ENCODE measurements at places on chromosomes 16 and 17.

GRCh38 chr17:250487-251300 lies 69.2 kb upstream of the DOC2B start:
- H3K36me3 ChIP-seq: no peaks in the 10 kb centered on the region
- no peak for DNase-seq
- peaks cover 15% of the 10 kb centered on the region for H3K4me1 ChIP-seq
- H3K27ac ChIP-seq: no peak overlapping the region

GRCh38 chr17:34990921-34991365 lies 10.6 kb downstream of the LIG3 start:
- peak overlapping the region; percentile 12 for H3K27ac ChIP-seq
- peak; percentile 83 for DNase-seq
- no peaks in the 10 kb centered on the region for H3K4me1 ChIP-seq
- no peaks in the 10 kb centered on the region for H3K36me3 ChIP-seq
- no peak overlapping the region for H3K4me3 ChIP-seq

DNA sequence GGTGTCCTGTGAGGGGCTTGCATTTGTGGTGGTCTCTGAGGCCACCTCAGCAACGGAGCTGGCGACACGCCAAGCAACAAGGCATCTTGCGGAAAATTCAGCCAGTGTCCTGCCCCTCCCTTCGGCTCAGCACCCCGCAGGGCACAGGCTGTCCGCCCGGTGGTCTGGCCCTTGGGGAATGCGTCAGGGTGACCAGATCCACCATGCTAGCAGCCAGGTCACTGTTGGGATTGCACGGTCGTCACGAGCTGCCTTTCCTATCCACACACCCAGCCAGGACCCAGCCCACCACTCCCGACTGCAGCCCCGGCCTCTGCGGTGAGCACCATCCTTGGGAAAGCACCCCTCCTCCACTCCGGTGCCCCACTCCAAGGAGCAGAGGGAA lies 221.2 kb downstream of the NTN1 start:
- H3K4me1 ChIP-seq: peaks cover 27% of the 10 kb centered on the region
- H3K27ac ChIP-seq: peak overlapping the region; percentile 89
- H3K27me3 ChIP-seq: no peaks in the 10 kb centered on the region
- no peaks in the 10 kb centered on the region for H3K36me3 ChIP-seq
- no peak for DNase-seq
- H3K4me3 ChIP-seq: no peak overlapping the region

GRCh38 chr16:31376705-31377104 lies 16.4 kb upstream of the ITGAD start:
- H3K36me3 ChIP-seq: no peaks in the 10 kb centered on the region
- peaks cover 15% of the 10 kb centered on the region for H3K4me1 ChIP-seq
- peak; percentile 67 for DNase-seq
- no peaks in the 10 kb centered on the region for H3K27me3 ChIP-seq
- no peak overlapping the region for H3K4me3 ChIP-seq
- H3K27ac ChIP-seq: peak overlapping the region; percentile 58

DNA sequence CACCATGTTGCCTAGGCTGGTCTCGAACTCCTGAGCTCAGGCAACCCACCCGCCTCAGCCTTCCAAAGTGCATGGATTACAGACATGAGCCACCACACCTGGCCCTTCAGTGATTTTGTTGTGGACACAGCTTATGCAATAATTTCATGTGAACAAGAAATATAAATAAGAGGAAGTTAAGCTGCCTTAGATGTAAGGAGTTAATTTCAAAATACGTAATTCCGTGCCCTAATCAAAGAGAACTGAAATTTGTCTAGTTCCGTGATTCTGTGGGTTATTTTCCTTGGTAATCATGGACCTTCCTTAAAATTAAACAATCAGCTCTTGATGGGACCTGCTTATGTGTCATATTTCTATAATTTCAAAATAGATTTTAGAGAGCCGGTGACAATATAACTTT lies 11.9 kb downstream of the TVP23A start:
- no peak overlapping the region for H3K27ac ChIP-seq
- no peaks in the 10 kb centered on the region for H3K4me1 ChIP-seq
- no peaks in the 10 kb centered on the region for H3K36me3 ChIP-seq
- H3K27me3 ChIP-seq: no peaks in the 10 kb centered on the region
- no peak overlapping the region for H3K4me3 ChIP-seq
- DNase-seq: no peak

- DNase-seq: no peak
- no peak overlapping the region for H3K4me3 ChIP-seq
- H3K27me3 ChIP-seq: no peaks in the 10 kb centered on the region
- H3K4me1 ChIP-seq: no peaks in the 10 kb centered on the region
- no peaks in the 10 kb centered on the region for H3K36me3 ChIP-seq
These were observed 25.6 kb upstream of the CRISPLD2 start for GRCh38 chr16:84794186-84794585.

DNA sequence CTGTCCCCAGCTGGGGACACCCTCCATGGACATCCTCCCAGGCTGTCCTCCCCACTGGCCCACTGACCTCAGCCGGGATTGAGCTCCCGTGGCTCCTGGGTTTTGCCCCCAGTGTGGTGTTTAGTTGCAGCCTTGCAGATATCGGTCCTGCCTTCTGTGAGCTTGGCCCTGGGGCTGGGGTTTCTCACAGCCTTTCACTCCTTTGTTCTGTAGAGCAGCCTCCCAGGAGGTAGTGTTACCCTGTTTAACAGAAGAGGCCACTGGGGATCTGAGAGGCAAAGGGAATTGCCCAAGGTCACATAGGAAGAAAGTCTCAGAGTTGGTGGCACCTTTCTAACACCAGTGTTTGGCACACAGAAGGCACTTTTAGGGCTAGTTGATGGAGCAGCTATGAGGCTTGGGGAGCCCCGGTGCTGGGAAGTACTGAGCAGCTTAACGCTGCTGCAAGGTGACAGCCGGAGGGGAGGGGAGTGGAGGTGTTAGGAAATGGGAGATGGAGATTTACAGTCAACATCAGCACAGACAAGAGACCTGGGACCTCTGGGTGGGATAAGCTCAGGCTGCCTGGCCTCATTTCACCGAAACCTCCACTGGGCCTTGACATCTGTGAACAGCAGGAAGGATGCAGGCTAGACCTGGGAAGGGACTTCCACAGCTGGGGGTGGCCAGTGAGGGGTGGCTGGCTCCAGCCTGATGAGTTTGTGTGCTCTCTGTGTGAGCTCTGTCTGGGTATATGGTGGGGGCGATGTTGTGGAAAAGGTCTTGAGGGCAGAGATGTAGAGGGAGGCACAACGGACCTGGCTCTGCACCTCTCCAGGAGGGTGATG lies 26.1 kb downstream of the CACNA1G start:
- peaks cover 20% of the 10 kb centered on the region for H3K4me1 ChIP-seq
- no peaks in the 10 kb centered on the region for H3K27me3 ChIP-seq
- no peak overlapping the region for H3K27ac ChIP-seq
- no peak overlapping the region for H3K4me3 ChIP-seq

DNA sequence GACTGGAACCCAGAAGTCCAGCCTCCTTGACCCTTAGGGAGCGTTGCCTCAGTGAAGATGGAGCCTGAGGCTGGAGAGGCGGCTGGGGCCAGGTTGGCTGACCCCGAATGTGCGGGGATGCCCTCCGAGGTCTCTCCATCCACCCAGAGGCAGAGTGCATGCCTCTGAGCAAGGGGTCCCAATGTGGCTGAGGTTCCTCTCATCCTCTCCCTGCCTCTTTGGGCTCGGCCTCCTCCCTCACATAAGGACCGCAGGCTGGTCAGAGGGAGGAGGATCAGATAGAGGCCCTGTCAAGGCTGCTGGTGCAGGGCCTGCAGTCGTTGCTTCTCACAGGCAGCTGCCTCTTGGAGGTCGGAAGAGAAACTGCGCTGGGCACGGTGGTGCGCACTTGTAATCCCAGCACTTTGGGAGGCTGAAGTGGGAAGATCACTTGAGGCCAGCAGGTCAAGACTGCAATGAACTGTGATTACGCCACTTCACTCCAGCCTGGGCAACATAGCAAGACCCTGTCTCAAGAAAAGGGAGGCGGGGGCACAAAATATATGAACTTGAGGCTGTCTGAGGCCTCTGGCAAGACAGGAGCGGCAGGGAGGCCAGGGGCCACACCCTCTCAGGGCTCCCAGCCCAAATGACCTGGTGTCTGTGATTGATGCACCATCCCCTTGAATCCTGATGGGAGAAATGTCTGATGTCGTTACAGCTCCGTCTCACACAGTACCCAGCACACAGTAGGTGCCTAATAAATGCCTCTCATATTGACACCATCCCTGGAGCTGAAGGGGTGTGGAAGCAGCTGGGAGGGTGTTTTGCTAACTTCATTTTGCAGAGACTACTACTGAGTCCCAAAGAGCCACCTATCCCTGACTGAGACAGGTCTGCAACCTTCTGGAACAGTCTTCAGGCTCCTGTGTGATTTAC lies 220.1 kb upstream of the GSE1 start:
- H3K27me3 ChIP-seq: no peaks in the 10 kb centered on the region
- H3K4me1 ChIP-seq: peaks cover 21% of the 10 kb centered on the region
- H3K36me3 ChIP-seq: no peaks in the 10 kb centered on the region
- DNase-seq: no peak
- H3K4me3 ChIP-seq: no peak overlapping the region

DNA sequence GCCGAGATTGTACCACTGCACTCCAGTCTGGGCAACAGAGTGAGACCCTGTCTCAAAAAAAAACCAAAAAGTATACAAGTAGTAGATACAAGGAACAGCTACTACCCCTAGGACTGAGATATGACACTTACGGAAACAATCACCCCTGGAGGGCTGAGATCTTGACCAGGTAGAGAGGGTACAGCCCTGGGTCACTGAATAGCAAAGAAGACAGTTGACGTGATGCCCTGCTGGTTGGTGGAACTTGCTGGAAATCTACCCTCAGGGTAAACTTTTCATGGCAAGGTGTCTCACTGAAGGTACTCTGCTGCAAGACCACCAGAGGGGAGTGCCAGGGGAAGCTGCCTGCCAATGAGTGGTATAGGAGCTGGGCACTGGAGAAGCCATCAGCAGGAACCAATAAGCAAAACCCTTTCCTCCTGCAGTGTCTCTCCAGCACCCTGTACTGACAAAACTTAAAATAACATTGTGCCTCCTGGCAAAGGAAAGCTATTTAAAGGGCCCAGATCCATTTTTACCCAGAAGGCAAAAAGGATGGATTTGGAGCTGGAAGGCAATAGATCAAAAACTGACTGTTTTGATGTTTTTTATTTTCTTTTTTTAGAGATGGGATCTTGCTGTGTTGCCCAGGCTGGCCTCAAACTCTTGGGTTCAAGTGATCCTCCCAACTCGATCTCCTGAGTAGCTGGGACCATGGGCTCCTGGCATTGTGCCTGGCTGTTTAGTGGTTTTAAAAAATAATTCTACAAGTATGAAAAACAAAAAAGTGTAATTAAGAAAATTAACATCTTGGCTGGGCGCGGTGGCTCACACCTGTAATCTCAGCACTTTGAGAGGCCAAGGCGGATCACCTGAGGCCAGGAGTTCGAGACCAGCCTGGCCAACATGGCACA lies 11.3 kb upstream of the PDXDC1 start:
- no peaks in the 10 kb centered on the region for H3K27me3 ChIP-seq
- no peak overlapping the region for H3K27ac ChIP-seq
- no peaks in the 10 kb centered on the region for H3K36me3 ChIP-seq
- H3K4me3 ChIP-seq: no peak overlapping the region
- peaks cover 8% of the 10 kb centered on the region for H3K4me1 ChIP-seq

- H3K4me3 ChIP-seq: no peak overlapping the region
- H3K36me3 ChIP-seq: no peaks in the 10 kb centered on the region
- no peak for DNase-seq
- H3K27me3 ChIP-seq: no peaks in the 10 kb centered on the region
- no peak overlapping the region for H3K27ac ChIP-seq
These were observed 17.3 kb upstream of the SNN start for GRCh38 chr16:11650641-11651591.

- H3K27me3 ChIP-seq: no peaks in the 10 kb centered on the region
- peaks cover 54% of the 10 kb centered on the region for H3K4me1 ChIP-seq
These were observed 14.9 kb downstream of the ADGRG1 start for GRCh38 chr16:57643147-57643874.

GRCh38 chr16:79127766-79128165 lies 472.8 kb downstream of the MAF start:
- H3K27ac ChIP-seq: no peak overlapping the region
- no peak for DNase-seq
- H3K4me3 ChIP-seq: no peak overlapping the region
- no peaks in the 10 kb centered on the region for H3K27me3 ChIP-seq

GRCh38 chr17:48457080-48457836 lies 27.2 kb upstream of the SKAP1 start:
- no peaks in the 10 kb centered on the region for H3K36me3 ChIP-seq
- peak; percentile 64 for DNase-seq
- H3K27me3 ChIP-seq: no peaks in the 10 kb centered on the region
- H3K4me1 ChIP-seq: peaks cover 11% of the 10 kb centered on the region
- H3K27ac ChIP-seq: no peak overlapping the region

DNA sequence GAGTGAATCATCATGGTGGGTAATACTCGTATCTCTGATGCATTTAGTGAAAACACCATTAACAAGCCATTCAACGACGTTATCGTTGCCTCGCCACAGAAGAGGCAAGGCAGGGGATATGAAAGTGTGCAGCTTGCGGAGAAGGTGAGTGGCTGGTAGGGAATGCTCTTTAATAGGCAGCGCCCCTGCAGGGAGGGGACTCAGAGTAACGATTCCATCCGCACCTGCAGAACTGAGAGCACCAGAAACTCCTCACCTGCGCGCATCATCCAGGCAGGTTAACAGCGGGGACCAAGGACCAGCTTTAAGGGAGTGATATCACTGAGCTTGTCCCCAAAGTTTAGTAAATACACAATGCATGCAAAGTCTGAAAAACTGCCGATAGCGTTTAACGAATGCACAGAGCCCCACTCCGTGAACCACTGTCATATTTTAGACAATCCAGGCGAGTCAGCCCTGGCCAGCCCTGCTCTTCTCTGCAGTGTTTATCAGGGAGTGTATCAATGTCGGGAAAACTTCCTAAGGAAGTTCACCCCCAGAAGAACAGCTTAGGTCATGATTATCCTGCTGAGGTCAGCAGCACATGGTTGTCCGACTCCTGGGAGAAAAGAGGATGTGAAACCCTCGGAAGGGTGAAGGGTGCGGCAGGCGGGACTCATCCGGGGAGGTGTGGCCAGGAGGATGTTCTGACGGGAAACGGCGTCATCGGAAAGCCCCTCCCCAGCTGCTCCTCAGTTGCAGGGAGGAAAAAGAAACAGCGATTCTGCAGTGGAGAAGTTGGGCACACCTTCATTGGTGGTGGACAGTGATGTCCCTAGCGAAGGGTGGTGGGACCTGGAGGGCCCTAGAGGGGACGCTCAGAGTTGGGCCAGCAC lies 68.5 kb upstream of the DNAH17 start:
- peak overlapping the region; percentile 15 for H3K27ac ChIP-seq

- H3K4me3 ChIP-seq: no peak overlapping the region
- H3K36me3 ChIP-seq: peaks cover 33% of the 10 kb centered on the region
- no peaks in the 10 kb centered on the region for H3K4me1 ChIP-seq
- H3K27me3 ChIP-seq: no peaks in the 10 kb centered on the region
- H3K27ac ChIP-seq: no peak overlapping the region
These were observed 24.6 kb downstream of the NME3 start for GRCh38 chr16:1746693-1747195.

DNA sequence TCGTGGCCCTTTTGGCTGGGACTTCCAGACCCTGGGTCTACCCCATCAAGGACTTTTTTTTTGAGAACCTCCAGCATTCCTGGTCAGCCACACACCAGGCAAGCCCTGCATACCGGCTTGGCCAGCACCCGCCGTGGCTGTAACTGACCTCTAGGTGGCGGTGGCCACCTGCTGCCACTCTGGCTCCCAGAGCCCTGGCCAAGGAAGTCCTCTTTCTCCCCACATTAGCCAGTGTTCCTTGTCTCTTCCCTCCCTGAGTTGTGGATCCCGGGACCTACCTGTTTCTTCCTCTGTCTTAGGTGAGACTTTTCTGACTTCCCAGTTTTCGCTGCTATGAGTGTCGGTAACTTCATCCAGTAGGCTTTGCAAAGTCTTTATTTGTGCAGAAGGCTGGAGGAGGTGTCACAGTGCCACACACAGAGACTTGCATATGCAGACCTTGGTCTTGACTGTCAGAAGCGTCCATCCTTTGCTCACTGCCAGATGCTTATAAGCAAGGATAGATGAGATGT lies 348.3 kb downstream of the CPPED1 start:
- no peaks in the 10 kb centered on the region for H3K36me3 ChIP-seq
- H3K4me1 ChIP-seq: no peaks in the 10 kb centered on the region
- DNase-seq: peak; percentile 49
- H3K4me3 ChIP-seq: no peak overlapping the region

Measured in body of pancreas (tissue), 4 donors.